Hepatic stellate cell (primary cell): ENCODE measurements at places on chromosomes 3 and 15.

GRCh38 chr3:184537885-184538665 is 23.5 kb upstream of the EPHB3 start:
- no peak for DNase-seq

GRCh38 chr3:30324587-30324986 is 281.8 kb upstream of the TGFBR2 start:
- DNase-seq: no peak

DNA sequence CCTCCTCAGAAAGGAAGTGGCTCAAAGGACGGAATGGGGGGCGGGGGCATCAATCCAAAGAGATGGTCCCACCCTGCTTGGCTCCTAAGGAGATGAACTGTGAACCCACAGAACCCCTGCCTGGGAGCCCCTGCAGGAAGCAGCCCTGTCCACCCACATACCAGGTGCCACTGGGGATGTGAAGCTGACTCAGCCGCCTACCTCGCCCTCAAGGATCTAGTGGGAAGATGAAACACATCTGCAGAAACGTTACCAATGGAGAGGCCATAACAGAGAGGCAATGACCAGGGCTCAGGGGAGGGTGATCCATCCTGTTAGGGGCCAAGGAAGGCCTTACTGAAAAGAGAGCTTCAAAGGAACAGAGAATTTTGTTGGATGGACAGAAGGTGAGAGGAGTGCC is 35.1 kb downstream of the EAF1 start:
- DNase-seq: no peak

GRCh38 chr3:143146486-143147274 is 27.1 kb downstream of the CHST2 start:
- no peak for DNase-seq

- DNase-seq: no peak
Measured at GRCh38 chr3:190658106-190658505, 144.2 kb downstream of the IL1RAP start.

DNA sequence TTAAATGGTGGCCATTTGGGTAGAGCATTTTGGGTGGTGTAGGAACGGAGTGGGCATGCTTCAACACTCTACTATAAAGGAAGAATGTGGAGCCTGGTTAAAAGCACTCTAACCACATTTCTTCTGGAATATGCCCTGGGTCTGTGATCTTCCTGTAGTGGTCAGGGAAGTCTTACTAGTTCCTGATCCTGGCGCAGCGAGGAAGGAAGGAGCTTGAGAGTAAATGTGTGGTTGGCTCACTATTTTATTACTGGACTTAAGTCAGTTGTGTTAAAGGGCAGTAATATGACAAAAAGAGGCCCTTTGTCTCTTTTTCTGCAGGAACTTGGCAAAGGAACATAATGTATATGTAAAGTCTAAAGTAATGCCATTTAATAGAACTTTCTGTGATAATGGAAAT is 197.6 kb upstream of the ZPLD1 start:
- DNase-seq: no peak

DNA sequence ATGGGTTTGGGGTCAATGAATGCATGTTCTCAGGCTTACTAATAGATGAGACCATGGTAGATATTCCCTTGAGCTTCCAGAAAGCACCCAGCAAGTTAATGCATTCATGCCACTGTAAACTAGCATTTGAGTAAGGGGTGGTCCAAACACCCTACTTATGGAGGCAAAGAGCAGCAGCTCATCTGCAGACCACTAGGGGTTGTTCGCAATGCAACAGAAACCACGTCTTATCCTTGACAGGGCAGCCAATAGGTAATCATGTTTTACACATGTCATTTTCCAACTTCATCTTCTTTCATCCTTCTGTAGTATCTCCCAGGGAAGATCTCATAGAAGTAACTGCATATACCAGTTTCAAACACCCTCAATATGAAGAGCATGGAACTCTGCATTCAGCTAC is 330.2 kb downstream of the RORA start:
- no peak for DNase-seq

DNA sequence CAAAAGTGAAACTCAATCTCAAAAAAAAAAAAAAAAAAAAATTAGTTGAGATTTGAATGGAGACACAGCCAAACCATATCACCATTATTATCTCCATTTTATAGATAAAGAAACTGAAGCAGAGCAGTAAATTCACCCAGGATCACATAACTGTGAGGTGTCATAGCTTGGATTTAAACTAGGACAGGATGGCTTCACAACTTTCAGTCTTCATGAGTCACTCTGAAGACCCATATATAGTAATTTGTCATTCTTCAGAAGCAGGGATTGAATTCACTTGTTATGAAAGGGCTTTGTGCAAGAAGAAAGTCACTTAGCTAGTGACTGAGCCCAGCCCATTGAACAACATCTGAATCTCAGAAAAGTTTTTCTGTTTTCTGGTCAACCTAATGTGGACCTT is 60.5 kb upstream of the LRIG1 start:
- peak; percentile 20 for DNase-seq

DNA sequence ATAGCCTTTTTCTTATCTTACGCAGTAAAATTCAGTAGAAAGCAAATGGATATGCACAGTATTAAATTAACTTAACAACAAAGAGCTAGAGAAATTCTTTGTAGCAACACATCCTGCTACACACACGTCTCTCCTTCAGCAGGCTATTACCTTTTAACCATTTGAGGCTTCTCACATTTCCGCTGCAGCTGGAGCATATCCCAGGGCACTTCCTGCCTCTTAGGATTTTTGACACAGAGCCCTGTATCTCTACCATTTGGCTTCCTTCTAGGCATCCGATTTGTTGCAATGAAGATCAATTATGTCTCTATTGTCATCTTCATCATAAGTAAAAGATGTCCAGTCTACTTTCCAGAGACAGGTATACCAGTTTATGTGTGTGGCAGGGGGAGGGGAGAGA is 292.4 kb upstream of the CBLB start:
- DNase-seq: no peak

- DNase-seq: peak; percentile 3
Measured at GRCh38 chr15:92968926-92969651, 69.0 kb downstream of the CHD2 start.

- no peak for DNase-seq
Measured at GRCh38 chr3:145716519-145716918, 444.5 kb downstream of the PLOD2 start.

DNA sequence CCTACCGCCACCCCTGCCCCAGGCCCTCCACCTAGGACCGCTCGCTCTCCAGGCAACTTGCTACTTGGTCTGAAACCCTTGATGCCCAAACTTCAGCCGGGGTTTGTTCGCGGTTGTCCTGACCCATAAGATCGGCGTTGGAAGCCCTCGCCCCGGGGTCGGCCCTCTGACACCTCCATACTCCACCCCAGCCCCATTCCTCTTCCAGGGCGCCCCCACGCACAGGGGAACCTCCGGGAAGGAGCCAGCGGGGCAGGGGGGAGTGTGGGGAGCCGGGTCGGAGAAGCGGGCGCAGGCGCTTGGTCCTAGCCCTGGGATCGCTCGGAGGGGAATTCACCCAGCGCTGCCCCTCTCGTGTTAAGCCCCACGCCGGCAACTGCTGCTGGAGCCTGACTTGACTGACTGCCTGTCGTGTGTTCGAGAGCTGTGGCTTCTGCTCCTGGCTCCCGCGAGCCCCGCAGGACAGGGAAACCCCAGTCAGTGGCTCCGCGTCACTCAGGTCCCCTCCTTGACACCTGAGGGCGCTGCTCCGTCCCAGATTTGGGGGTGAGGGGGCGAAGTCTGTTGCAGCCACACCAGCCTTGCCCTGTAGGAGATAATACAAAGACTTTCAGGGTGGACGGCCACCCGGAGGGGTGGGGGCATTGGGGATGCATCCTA is 675 bp downstream of the RYR3 start:
- no peak for DNase-seq

- no peak for DNase-seq
Measured at GRCh38 chr3:138470687-138471086, 36.3 kb downstream of the ESYT3 start.

DNA sequence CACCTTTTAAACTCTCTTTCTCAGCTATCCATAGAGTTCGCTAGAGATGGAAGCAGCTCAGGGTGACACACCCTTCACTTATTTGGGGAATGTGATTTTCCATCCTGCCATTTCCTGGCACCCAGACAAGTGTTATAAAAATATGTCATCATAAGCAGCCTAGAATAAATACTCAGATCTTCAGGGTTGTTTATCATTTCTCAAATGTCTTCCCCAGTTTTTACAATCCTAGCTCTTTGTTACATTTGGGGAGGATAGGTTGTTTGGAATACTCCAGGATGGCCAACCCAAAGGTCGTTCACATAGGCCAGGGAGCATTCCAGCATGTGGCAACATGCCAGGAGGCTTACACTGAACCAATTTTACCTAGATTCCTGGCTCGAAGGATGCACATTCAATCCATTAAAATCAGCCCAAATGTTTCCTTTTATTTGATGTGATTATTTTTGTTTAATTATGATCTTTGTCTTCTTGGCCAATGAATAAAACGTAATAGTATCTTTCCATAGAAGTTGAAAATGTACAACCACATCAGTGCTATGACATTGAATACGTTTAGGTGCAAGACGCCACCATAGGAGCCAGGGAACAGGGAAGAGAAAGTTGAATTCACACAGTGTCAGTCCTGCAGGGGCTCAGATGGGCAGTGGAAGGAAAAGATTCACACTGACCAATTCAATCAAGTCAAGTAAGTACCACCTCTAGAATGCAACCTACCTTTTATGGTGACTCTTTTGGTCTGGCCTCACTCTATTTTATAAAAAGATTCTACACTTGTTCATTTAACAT is 537.7 kb upstream of the MDFIC2 start:
- peak; percentile 50 for DNase-seq

DNA sequence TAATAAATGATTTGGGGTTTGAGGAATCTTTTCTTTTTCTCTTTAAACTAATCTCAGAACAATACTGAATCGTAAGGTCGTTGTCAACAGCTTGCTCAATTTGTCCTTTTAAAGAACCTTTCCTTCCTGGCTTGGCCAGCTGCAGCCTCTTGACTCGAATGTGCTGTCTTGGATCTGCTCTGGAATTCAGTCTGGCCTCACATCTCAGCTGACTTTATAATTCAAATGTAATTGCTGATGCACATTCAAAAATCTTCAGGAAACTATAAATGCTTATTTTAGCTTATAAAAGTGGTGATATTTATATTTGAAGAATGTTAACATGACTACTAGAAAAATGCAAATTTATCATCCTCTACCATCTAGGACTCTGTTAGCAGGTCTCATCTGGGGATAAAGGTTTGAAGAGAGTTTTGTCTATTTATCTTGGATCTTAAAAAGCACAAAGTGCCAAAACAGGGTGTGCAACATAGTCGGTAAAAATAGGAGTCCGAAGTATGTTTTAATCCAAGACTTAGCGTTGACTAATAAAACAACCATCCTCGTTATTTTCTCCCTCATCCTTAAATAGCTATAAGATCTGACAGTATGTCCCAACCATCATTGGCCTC is 1035.2 kb downstream of the MCTP2 start:
- no peak for DNase-seq

- no peak for DNase-seq
Measured at GRCh38 chr3:141108039-141108438, 56.9 kb downstream of the SPSB4 start.

DNA sequence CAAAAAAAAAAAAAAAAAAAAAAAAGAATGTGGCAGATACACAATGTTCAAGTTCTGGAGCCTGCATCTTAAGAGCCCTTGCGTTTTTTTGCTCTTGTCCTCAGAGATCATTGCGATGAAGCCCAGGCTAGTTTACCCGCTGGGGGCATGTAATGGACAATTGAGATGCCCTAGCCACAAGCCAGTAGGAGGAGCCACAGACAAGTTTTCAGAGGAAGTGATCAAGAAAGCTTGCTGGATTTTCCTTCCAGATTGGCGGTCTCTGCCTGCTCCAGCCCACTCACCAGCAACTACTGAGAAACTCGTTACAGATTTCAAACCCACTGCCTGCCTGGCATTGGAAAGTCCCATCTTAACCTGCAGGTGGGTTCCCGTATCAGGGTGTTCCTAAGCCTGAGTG is 192.1 kb upstream of the EOMES start:
- DNase-seq: no peak

DNA sequence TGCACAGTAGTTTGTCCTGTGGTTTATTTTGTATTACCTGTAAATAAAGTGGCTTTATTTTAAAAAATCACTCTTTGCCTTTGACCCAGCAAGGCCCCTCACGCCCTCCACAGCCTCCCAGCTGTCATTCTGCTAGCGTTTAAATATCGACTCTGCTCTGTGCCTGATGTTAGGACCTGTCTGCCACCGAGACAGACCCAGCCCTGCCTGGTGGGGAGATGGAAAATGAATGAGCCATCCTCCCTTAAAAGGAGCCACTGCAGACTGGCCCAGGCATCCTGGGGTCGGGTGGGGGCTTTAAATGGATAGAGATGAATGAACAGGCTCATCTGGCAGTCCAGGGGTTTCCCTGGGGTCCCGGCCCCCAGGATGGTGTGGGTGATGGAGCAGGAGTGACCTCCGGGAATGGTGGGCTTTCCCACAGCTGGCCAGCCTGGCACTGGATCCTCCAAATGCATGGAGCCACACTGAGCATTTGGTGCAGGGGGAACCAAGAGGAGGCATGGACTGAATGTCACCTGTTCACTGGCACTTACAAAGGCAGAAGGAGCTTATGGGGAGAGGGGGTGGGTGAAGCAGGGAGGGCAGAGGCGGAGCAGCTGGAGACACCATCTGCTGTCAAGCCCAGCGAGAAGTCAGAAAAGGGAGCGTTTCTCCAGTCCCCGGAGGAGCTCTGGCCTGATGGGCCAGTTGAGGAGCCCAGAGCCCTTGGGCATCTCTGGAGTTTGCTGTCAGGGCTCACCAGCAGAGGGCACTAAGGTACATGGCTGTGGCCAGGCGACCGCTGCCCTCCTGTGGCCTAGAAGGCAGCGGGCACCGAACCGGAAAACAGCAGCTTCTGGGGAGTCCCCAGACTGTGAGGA is 11.9 kb downstream of the GRM2 start:
- peak; percentile 53 for DNase-seq

DNA sequence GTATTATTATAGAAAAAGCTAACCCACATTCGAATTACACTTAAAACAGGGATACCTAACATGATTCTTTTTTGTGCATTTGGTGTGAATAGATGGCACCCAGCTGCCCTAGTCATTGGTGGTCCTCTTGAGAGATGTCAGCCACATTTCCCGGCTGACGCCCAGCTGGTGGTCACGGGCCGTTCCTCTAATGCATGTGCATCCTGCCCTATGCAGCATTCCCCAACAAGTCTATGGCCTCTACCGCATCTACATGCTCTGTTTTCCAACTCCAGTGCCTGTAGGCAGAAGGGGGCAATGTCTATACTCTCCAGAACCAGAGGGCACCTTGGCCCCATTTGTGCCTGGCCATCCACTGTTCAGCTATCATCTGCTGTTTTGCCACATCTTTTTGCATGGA is 78.6 kb upstream of the PRICKLE2 start:
- DNase-seq: no peak

- peak; percentile 40 for DNase-seq
Measured at GRCh38 chr15:63402498-63403253, 21.0 kb upstream of the CA12 start.

GRCh38 chr15:89498574-89498906 is 2.2 kb upstream of the RHCG start:
- no peak for DNase-seq

GRCh38 chr3:8385848-8386620 is 115.6 kb upstream of the LMCD1 start:
- DNase-seq: no peak

DNA sequence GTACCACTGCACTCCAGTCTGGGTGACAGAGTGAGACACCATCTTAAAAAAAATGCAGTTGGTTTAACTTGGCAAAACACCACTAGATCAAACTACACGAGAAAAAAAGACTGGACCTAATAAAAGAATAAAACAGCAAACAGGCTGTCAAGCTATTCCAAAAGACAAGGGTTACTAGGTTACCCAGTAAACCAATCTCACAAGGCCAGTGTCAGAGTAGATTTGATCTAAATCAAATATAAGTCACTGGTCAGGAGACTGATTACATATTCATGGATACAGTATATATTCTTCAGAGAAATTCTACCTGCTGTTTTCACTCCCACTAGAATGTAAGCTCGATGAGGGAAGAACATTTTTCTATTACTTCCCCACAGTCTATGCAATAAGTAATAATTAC is 2.5 kb upstream of the GANC start:
- no peak for DNase-seq
